Activated T-cell treated with anti-CD3 and anti-CD28 coated beads, Interleukin-2, amount 50 U/mL, for 48 hours (primary cell): ENCODE measurements at places on chromosomes 6 and 20.

GRCh38 chr20:41734506-41734945, 116.3 kb upstream of the CHD6 start:
- peak; percentile 51 for DNase-seq

- no peak for DNase-seq
Measured at GRCh38 chr6:11085758-11086435, 7.7 kb upstream of the SMIM13 start.

GRCh38 chr6:16747232-16748024, 13.8 kb downstream of the ATXN1 start:
- DNase-seq: no peak

GRCh38 chr20:50821994-50822393, 27.1 kb downstream of the BCAS4 start:
- DNase-seq: no peak

DNA sequence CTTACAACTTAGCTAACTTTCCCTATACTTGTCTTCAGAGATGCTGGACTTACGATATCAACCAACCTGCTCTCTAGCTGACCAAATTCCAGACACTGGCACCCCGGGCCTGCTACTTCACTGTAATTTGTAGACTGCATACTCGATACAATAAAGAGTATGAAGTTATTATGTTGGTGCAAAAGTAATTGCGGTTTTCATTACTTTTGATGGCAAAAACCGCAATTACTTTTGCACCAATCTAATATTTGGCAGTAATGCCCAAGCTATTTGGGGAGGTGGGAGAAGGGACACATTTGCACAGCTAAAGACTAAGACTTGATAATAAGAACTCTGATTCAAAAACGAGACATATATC, 34.9 kb upstream of the ARHGAP18 start:
- DNase-seq: no peak

- DNase-seq: no peak
Measured at GRCh38 chr6:43986177-43986825, 141.0 kb downstream of the MRPL14 start.

DNA sequence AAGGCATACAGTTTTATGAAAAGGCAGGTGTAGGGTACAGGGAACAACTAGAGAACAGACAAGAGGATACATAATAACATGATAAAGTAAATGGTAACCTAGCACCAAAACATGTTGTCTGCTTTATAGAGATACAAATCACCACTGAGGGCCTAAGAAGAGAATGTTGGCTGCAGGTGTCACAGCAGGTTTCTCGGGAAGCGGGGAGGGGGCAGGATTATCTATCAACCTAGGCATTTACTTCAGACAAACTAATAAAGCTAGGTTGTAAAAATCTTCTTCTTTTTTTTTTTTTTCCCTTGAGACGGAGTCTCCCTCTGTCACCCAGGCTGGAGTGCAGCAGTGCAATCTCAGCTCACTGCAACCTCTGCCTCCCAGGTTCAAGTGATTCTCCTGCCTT, 22.7 kb downstream of the PIM1 start:
- DNase-seq: no peak

DNA sequence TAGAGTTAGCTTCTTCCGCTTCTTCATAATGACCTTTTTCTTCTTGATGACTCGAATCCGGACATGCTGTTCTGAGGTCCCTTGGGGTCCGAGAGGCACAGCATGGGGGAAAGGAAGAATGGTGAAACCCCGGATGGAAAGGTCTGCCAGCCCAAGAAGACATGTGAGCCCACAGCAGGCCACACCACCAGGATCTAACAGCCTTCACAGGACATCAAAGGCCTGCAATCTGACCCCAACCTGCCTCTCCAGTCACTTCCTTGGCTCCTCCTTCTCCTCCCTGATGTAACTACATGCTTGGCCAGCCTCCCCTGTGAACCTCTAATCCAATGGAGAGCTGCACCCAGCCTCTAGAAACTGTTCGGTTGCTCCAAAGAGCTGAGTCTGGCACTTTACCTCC, 1.6 kb downstream of the CPXM1 start:
- DNase-seq: no peak

DNA sequence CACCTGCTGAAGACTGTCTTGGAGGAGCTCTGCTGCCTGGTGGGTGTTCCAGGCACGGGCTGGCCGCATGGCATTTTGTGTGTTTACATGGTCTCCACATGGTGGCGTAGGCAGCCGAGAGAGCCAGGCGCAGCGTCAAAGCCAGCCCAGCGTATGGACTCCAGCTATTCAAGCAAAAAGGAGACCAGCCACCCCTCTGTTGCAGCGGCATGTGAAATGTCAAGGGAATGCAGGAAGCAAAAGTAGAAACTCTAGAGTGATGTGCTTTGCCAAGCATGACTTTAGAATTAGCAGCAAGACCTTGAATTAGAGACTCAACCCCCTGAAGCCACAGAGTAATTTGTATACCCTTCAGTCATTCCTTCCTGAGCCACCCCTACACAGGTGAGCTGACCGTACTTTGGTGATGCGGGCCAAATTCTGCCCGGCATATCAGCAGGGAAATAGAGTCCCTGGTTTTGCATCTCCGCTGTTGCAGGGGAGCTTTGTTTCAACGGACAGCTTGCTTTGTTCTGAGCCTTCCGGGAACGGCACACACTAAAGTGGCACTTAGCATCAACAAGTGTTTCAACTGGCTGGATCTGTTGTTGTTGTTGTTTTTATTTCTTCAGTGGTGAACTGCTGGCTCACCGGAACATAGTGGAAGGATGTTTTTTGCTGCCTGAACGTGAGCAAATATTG, 48.5 kb downstream of the FNDC1 start:
- DNase-seq: peak; percentile 45

DNA sequence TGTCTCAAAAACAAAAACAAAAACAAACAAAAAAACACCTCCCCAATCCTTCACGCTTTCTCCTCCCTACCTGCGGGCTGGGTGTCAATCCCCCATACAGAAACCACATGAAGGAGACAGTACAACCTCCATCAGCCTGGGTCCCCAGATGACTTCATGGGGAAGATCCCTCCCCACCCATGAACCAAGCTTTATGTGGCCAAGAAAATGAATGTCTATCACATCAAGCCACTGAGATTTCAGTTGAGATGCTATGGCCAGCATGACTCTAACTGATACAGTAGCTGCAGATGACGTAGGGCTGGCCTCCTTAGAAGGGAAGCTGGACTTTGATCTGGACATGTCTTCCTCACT, 21.2 kb upstream of the BNIP5 start:
- DNase-seq: no peak

- DNase-seq: no peak
Measured at GRCh38 chr6:23081701-23082100, 512.3 kb downstream of the HDGFL1 start.

DNA sequence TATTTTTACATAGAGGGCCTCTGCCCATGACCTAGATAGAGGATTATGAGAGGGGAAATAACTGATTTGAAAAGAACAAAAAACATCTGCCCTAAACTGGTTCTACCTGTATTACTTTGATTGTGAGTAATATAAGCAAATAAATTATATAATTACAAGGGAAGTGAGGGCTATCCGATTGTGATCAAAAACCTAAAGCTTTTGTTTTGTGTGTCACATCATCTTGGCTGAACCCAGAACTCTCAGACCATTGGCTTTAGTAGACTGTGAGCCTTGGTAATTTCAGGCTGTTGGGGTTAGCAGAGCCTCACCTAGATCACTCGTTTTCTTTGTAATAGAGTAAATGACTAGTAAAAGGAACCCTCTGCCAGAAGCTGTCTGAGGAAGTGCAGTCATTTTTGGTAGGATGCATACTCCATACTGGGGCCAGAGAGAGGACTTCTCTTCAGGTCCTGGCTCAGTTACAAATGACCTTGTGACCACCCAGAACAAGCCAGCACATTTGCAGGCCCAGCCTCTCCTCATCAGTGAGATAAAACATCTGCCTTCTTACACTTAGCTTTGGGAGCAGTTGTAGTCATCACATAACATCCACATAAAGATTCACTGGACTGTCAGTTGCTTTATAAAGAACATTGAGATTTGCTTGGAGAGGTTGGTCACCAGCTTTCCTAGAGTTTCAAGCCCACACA, 13.5 kb downstream of the STK35 start:
- no peak for DNase-seq
